Body of pancreas (tissue), 4 donors: ENCODE measurements at places on chromosomes 1 and 21.

DNA sequence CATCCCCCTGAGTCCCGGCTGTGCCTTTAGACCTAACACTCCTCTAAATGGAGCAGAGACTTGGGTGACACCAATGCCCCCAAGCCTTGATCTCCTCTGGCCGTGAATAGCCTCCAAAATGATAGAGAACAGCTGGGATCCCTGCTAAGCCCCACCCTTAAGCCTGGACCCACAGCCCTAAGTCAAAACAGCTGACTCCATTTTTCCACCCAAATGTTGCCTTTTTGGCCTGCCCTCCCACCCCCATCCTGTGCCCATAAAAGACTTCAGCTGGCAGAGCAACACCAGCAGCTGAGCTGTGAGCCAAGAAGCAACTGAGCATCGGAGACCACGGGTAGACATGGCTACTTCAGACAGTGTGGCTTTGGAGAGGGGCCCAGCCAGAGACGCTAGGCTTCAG, 420.8 kb downstream of the NPHP4 start:
- DNase-seq = no peak

DNA sequence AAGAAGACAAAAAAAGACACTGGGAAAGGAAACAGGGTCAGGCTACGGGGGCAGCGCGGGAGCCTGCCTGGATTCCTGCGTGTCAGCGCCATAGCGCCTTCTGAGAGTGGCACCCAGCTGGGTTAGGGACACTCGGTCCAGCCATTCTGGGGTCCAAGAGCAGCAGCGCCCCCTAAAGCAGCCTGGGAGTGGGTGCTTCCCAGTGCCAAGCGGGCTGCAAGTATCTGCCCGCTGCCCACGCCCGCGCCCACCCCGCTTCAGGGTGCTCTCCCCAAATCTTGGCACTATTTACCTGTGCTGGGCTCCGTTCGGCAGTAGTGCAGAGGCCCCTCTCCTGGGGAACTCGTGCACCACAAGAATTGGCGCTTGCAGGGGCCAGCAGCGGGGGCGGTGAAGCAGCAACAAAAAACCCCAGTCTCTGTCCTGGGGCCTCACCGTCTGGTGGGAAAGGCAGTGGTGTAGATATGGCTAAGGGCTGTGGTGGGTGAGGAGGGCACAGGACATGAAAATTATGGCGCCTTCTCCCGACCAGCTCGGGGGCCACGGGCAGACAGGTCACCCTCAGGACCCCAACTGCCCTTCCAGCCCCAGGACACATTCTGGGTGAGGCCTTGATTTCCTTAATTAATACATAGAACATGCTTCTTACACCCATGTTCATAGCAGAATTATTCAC, 24.1 kb upstream of the LBR start:
- peak; percentile 9 for DNase-seq

GRCh38 chr1:228833911-228834688, 98.8 kb downstream of the RHOU start:
- no peak for DNase-seq

- DNase-seq = no peak
Observed at GRCh38 chr1:201013991-201014815, 9.3 kb downstream of the KIF21B start.

DNA sequence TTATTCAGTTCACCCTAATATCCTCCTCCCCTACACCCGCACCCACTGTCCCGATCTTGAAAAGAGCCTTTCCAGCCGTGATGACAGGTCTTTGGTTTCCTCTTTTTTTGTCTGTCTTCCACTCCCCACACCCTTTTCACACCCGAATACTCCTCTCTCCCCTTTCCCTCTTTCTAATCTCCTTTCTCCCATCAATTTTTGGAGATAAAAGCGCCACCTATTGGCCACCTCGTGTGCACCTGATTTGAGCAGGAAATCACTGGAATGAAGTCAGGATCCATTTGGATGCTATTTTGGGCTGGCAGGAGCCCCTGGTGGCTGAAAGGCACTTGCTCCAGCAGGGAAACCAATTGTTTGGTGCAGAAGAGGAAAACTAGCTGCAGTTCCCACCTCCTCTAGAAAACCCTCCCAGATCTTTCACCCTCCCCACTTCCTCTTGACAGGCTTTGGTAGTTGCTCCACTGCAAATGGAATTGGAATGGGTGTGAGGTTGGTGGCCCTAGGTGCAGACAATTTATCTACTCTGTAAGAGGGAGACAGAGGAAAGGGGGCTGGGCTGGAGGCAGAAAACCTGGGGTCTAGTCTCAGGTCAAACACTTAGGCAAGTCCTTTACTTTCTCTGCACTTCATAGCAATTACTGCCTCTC, 8.4 kb downstream of the FOXE3 start:
- peak; percentile 33 for DNase-seq

- DNase-seq = no peak
Observed at GRCh38 chr1:56436912-56437417, 142.4 kb downstream of the PLPP3 start.

- no peak for DNase-seq
Observed at GRCh38 chr1:15035236-15035635, 118.3 kb upstream of the TMEM51 start.

DNA sequence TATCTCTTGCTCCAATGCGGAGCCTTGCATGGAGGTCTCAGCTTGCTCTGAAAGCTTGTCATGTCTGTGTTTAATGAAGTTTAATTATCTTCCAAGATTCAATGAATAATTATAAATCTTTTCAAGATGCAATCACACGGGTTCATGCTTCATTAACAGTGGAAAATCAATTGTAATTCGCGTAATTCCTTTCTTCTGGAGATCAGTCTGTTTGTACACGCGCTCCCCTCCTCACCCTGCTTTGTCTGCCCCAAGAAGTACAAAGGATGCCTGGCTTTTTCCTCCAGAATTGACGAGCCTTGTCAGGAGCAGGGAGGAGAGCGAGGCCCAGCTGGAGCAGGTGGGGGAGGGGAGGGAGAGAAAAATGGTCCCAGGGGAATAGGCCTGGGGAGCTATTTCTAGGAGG, 65.0 kb upstream of the DISP3 start:
- no peak for DNase-seq

- no peak for DNase-seq
Observed at GRCh38 chr1:85327759-85328158, 51.3 kb upstream of the BCL10 start.
